Hepatocyte (in vitro differentiated cells): ENCODE measurements at places on chromosomes 6 and 20. TPM values are rescaled to one million over a fixed set of nuclear protein-coding genes. Genes with fewer than 3 reads are reported as not detected.

Gene TFAP2C
- 0.88 and 1.7 TPM in 2 replicates for total RNA-seq

Gene LKAAEAR1
- total RNA-seq = not detected in 2 replicates

Gene PPP1R3G
- total RNA-seq = 0.47 and 0.48 TPM in 2 replicates

Gene NMBR
- 0.27 TPM in 1 of 2 replicates, not detected in the other for total RNA-seq

Gene GPX6
- not detected in 2 replicates for total RNA-seq

Gene C6orf52
- total RNA-seq = 1.2 and 13.1 TPM in 2 replicates

Gene JPH2
- total RNA-seq = 5.7 and 6.6 TPM in 2 replicates

Gene SYCP2L
- total RNA-seq = 1.00 and 1.1 TPM in 2 replicates
